HL-60 (cell line): ENCODE measurements at places on chromosomes 7 and 10.

DNA sequence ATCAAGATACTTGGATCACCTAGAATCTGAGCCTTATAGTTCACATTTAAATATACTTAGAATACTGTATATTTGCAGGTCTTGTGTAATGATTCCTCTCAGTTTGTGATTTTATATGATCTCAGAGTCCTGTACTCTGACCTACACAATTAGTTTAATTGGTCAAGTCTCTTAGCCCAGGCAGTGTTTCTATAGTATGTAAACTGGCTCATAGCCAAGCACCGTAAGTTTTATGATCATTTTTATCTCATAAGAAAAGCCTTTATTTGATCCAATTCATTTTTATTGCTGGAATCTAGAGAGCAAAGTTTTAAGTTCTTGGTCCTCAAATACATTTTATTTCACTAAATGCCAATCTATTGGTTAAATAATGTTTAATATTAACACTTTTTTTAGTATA, 242.2 kb downstream of the MALRD1 start:
- no peak for DNase-seq

- no peak for DNase-seq
Observed at GRCh38 chr10:77210645-77211044, 427.0 kb downstream of the KCNMA1 start.

- DNase-seq, result no peak
Observed at GRCh38 chr10:94125856-94126255, 132.1 kb downstream of the PLCE1 start.

DNA sequence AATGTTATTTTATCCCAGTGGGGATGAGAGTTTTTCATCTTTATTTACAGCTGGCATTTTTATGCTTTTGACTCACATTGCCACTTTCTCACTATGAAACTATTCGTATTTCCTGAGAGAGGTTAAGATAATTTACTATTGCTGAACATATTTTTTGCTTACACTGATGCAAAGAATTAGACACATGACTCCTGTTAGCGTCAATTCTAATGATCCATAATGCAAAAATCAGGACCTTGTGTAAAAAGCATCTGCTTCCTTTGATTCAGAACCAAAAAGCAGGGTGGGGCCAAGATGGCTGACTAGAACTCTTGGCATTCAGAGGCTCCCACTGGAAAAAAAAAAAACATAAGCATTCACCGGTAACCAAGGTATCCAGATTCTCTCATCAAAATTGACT, 464.8 kb downstream of the SEMA3D start:
- DNase-seq, result no peak

GRCh38 chr10:58266003-58266825, 1.5 kb downstream of the IPMK start:
- DNase-seq, result peak; percentile 81

DNA sequence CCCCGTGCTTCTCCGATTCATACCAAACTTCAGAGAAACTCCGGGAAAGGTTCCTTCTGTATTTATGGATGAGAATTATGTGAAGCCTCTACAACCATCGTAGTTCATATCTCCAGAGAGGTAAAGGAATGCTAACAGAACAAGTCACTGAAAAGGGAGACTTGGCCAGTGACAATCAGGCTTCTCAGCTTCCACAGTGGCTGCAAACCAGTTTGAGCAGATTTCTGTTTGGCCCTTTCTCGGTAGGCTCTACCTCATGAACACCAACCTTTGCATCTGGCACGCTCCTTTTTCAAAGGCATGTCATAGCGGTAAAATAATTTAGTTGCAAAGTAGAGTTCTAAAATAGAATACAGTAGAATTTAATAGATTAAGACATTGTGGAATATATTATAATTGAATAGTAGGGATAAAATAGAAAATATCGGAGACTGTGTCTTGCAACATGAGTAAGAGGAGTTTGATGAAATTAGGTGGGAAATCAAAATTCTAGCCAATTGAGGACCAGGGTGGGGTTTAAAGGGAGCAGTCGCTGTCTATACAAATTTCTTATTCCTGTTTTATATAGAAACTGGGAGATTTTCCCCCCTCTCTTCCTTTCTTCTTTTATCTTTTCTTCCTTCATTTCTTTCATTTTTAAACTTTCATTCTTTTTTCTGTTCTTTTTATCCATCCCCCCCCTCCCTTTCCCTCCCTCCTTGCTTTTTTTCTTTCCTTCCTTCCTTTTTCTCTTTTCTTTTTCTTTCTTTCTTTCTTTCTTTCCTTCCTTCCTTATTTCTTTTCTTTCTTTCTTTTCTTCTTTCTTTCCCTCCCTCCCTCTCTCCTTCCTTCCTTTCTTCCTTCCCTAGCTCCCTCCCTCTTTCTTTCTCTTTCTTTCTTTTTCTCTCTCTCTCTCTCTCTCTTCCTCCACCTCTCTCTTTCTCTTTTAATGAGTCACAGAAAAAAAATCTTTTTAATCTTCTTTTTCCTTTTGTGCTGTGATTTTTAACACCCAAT, 161.5 kb upstream of the KLF6 start:
- no peak for DNase-seq
